NCI-H187 (cell line): ENCODE measurements at places on chromosomes 3 and 15.

DNA sequence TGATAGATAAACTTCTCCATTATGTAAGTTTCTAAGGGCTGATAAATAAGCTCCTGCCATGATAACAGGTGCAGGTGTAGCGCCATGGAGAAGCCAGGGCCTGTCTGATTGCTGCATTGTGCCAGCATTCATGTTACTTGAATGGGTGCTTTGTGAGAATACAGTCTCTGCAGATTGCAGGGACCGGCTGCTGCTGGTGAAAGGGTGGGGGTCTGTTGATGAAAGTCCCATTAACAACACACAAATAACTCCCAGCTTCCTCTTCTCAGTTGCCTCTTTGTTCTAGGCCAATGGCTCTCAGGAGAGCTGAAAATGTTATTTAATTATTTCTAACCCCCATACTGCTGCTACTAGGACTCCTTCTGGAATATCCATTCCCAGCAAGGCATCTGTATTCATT lies 77.2 kb downstream of the RTP4 start:
- no peak for DNase-seq

- DNase-seq: no peak
Observed at GRCh38 chr15:66953523-66954229, 111.7 kb upstream of the SMAD3 start.

- no peak for DNase-seq
Observed at GRCh38 chr3:27718459-27718858, 3.7 kb downstream of the EOMES start.

DNA sequence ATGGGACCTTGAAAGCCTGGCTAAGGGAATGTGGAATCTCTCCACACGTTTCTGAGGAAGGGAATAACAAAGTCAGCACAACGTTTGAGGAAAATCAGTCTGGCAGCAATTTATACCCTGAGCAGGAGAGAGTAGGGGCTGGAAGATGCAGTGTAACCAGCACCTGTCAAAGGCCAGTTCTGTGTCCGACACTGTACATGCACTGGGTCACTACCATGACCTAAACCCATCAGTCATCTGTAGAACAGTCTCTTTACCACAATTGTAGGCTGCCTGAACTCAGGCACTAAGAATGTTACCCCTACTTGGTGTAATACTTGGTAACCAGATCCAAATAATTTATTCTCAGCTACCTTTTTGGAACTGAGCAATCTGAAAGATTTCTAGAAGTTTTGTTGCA lies 113.4 kb downstream of the FEZF2 start:
- DNase-seq: no peak

DNA sequence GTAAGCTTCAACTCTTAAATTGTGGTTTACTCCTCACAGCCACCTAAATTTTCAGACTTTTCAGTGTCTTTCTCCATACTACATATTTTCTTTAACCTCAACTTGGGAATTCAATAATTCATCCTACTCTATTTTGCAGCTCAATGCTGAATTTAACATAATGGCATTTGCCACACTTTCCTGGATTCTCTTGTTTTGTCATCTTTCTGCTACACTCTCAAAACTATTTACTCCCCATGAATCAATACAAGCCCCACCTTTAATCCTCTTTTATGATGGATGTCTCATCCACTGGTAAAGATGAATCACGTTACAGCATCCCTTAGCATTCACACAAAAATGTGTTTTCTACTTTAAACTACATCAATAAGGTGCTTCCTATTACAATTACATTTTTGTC lies 19.6 kb upstream of the CHMP2B start:
- DNase-seq: no peak
